ENCODE measurements at places on chromosomes 7 and 10. TPM values are rescaled to one million over a fixed set of nuclear protein-coding genes. Genes with fewer than 3 reads are reported as not detected.

The DENND2A gene
- total RNA-seq, result 16.9 TPM

The CRHR2 gene
- total RNA-seq, result 0.81 TPM

The TUBB8 gene
- total RNA-seq, result not detected

The CALML3 gene
- total RNA-seq, result not detected

The PAPOLB gene
- 0.10 TPM for total RNA-seq

The MMP21 gene
- 0.15 TPM for total RNA-seq

The GRM3 gene
- not detected for total RNA-seq

The ACTL6B gene
- not detected for total RNA-seq

The MUC3A gene
- total RNA-seq, result 0.28 TPM

The TSPAN13 gene
- 8.1 TPM for total RNA-seq

The HELLS gene
- total RNA-seq, result 0.85 TPM

The CNTNAP2 gene
- 0.77 TPM for total RNA-seq

The SDK1 gene
- 3.1 TPM for total RNA-seq

DNA sequence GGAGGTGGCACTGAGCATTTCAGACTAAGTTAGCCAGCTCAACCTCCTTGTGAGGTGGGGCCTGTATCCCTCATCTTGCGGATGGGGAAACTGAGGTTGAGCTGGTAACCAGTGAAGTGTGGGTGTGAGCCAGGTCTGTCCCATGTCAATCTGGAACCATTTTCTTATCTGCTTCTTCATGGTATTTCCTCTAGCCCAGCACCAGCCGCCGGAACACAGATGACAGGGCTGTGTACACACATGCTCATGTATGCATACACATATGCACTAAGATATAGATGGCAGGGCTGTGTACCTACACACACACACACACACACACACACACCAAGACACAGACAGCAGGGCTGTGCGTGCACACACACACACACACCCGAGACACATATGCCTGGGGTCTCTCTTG, 18.5 kb downstream of the RAMP3 start:
- DNase-seq, result no peak

DNA sequence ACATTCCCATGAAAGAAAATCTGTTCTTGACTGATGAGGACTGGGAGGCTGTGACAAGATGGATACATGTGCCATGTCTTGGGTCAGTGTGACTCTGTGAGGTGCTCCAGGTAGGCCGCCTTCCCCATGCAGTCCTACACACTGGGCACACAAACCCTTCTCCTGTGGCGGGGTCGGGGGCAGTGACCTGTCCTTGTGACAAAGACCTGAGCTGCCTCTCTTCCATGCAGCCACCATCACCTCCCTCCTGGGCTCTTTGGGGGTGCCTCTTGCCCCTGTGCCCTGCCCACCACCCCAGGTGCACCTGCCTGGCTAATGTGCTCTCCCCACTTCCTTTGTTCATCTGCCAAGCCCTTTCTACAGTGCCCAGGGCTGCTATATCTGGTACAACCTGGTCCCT, 35.7 kb upstream of the DMBT1 start:
- DNase-seq, result no peak

GRCh38 chr10:5996696-5997095, 19.4 kb upstream of the IL15RA start:
- DNase-seq, result no peak

GRCh38 chr7:3380886-3381685, 80.0 kb downstream of the SDK1 start:
- no peak for DNase-seq

DNA sequence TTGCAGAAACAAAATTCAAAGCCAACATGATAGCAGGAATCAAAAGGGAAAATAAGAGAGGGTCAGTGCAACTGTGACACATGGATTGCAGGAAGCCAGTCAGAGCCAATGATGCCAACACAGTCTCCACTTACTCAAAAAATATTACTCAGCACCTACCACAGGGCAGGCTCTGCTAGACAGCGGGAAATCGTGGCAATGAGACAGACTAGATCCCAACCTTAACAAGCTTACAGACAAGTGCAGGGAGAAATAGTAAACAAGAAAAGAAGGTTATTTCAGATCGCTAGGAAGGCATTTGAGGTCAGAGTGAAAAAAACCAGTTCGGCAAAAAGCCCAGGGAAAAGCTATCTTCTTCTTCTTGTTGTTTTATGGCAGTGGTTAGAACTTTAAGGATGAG, 45.2 kb upstream of the NPFFR1 start:
- DNase-seq, result no peak

DNA sequence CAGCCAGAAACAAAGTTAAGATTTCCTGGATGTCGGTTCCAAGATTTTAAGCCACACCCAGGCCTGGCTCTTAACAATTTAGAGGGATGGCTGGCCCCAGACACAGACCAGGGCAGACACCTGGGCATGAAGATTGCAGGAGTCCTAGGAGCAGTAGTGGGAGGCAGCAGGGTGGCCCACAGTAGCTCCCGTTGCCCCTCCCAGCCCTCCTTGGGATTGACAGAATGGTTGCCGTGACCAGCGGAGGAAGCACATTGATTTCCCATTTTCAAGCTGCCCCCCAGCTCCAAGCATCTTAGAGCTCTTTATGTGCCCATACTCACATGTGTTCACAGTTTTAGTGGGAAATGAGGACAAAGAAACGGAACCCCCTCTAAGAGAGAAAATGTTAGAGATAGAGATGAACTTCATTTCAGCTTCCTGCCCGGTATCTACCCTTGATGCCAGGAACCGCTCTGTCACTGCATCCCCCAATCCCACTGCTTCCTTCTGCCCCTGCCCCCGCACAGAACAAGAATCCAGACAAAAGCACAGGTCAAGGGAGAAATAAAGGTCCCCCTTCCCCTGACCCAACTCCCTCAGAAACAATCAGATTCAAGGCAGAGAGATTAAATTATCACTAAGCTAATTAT, 101.1 kb downstream of the PLXNA4 start:
- no peak for DNase-seq

- no peak for DNase-seq
These were observed 386.1 kb upstream of the LRGUK start for GRCh38 chr7:133741078-133741477.

DNA sequence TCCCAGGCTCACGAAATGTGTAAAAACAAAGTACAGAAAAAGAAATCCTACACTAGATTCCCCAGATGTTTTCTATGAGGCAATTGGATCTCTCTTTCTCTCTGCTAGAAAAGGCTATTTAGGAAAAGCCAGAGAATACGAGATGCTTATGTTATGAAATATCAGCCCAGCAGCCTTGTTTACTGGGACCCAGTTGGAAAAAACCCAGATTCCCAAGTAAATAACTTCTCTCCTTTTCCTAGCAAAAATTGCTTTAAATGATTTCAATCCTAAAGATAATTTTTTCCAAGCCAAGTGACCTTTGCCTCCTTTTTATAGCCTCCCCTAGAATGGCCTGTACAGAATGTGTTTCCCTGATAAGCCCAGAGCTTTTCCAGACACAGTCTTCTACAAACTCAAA, 199.3 kb downstream of the PLXNA4 start:
- DNase-seq, result no peak

DNA sequence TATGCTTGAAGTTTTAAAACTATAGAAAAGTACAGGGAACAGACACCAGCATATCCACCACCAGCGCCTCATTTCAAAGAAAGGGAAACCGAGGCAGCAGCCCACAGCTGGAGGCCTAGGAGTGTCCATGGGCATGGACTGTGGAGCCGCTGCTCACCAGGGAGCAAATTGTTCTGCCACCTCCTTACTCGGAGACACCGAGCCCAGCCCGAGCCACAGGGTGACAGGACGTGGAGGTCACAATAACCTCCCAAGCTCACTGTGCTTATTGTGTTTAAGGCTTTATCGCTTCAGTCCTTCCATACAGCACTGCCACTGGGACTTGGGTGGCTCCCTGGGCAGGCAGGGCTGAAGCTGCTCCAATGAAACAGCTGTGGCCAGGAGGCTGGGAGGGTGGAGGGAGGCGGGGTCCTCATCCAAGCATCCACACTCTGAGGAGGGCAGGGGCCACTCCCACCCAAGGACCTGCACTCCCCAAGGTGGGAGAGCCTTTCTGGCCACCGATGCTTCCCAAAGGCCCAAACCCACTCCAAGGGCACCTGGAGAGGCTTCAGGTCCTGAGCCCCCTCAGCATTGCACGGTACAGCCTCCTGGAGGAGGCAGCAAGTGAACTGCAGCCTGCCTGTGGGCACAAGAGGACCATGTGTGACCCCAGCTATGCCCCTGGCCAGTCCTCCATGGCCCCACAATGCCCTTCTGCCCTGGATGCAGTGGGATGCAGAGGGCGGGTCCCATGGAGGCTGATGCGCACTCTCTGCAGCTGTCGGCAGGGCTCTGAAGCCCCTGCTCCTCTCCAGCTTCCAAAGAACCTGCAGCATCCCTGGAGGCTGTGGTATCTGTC, 38.7 kb upstream of the RET start:
- DNase-seq, result no peak

GRCh38 chr10:4011136-4011812, 226.3 kb upstream of the KLF6 start:
- no peak for DNase-seq

DNA sequence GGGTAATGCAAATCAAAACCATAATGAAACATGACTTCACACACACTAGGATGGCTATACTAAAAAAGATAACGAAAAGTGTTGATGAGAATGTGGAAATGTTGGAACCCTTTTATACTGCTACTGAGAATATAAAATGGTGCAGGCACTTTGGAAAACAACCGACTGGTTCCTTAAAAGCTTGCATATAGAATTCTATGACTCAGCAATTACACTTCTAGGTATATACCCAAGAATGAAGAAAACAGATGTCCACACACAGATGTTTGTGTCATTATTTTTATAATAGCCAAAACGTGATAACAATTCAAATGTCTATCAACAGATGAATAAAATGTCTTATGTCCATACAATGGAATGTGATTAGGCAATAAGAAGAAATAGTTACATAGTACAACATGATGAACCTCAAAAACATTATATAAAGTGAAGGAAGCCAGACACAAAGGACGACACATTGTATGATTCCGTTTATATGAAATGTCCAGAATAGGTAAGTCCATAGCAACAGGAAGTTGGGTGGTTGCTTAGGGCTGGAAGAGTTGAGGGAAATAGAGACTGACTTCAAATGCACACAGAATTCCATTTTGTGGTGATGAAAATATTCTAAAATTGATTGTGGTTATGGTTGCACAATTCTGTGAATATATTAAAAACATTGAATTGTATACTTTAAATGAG, 148.3 kb upstream of the PHYHIPL start:
- DNase-seq, result no peak

- DNase-seq, result no peak
These were observed 5.6 kb downstream of the STRA8 start for GRCh38 chr7:135239263-135239662.

DNA sequence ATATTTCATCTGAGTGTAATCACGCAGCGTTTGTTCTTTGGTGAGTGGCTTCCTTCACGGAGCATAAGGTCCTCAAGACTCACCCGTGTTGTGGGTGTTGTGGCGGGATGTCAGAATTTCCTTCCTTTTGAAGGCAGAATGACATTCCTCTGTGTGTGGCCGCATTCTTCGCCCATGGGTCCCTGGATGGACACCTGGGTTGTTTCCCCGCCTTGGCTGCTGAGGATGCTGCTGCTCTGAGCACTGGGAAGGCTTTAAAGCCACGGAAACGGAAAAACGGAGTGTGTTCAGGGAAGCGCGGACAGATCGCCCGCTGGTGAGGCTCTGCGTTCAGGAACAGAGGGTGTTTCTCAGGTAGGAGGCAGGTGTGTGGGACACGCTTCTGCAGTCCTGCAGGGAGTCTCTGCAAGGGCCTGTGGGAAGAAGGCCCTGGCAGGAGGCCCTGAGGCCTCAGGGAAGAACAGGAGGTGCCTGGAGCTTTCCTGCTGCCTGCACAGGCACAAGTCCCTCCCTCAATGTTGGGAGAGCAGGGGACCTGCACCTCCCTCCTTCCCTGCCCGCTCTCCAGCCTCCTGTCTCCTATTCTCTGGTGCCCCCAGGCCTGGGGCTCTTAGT, 35.7 kb upstream of the SHH start:
- DNase-seq, result no peak

- no peak for DNase-seq
These were observed 324.2 kb downstream of the SH2D4B start for GRCh38 chr10:80861882-80862281.

GRCh38 chr10:95742485-95742884, 13.5 kb upstream of the ENTPD1 start:
- no peak for DNase-seq

DNA sequence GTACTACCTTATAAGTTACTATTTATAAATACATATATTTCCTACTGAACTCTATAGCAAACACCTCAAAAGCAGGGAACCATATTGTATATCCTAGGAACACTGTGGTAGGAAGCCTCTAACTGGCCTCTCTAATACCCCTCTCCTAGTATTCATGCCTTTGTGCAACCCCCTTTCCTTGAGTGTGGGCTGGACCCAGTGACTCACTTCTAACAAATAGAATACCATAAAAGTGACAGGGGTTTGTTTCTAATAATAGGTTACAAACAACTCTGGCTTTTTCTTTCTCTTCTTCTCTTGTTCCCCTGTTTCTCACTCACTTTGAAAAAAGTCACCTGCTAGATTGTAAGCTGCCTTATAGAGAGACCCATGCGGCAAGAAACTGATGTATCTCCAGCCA, 51.6 kb upstream of the MACC1 start:
- DNase-seq, result no peak

GRCh38 chr7:22066522-22066921, 120.8 kb upstream of the CDCA7L start:
- no peak for DNase-seq

DNA sequence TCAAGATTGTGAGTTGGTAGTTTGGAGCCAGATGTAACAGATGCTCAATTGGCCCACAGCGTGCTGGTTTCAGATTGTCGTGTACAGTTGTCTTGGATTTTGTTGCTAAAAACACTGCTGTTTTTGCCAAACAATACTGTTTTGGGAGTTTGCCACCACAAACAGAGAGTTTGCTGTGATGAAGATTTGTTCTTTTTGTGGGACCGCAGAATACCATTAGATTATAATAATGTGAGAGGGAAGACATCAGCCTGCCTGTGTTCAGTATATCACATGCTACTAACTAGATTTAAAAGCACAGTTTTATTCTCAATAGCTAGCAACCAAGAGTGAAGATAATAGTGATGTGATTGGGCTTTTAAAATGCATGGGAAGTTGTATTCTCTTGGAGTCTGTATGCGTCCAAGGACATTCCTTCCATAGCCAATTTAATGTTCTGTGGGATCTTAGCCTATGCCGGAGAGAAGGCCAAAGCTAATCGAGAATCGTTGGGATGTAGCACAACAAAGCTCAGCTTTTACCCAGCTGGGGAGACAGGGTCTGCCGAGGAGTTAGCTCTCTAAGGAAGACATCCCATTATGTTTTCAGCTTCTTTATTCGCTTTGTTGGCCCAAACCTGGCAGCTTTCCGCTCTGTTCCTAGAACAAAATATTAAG, 18.7 kb upstream of the ITGA8 start:
- peak; percentile 58 for DNase-seq
